Activated CD4-positive, alpha-beta T cell treated with anti-CD3 and anti-CD28 coated beads, Interleukin-2, amount 50 U/mL, for 48 hours (primary cell): ENCODE measurements at places on chromosomes 6 and 20.

DNA sequence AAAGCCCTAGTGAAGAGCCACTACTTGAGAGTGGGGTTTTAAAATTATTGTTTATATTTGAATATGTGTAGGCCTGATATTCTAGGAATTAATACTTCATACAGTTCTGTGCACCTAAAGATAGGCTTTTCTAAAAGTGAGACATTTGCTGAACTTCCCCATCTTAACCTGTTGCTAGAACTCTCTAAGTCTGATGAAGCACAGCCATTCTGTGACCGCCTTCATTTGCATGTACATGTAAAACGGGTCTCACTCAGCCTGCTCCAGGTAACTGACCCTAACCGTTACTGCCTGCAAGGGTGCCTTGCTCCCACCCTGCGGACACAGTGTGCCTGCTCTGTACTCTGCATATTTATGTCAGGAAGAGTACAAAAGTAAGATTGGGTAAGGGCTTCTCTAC is 44.3 kb upstream of the IRF4 start:
- DNase-seq, result no peak

DNA sequence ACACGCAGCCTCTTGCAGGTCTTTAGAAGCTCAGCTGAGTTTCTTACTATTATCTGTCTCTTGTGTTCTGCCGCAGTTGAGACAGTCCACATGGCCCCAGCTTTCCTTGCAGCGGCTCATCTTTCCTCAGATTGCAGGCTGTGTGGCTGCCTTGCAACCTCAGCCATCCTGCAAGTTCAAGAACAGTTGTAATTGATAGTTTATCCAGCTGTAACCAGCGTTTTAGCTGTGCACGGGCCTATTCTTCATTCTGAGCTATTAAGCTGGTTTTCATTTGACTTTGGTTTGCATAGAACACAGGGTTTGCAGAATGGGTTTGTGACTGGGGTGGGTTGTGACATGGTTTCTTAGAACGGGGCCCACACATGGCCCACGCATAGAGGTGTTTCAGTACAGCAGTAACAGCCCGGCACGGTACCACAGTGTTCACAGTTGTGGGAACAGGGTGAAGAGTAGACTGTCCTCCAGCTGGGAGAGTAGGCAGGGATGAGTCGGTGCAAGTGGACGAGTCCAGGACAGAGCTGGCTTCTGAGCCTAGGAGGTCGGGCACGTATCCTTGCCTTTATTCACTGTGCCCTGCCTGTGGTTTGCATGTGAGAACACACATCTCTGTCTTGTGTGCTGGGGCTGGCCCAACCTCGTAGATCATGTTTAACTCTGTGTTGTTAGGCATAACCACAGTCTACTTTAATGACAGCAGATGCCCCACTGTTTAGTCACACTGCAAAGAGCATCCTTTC is 89.2 kb downstream of the RPP40 start:
- no peak for DNase-seq

DNA sequence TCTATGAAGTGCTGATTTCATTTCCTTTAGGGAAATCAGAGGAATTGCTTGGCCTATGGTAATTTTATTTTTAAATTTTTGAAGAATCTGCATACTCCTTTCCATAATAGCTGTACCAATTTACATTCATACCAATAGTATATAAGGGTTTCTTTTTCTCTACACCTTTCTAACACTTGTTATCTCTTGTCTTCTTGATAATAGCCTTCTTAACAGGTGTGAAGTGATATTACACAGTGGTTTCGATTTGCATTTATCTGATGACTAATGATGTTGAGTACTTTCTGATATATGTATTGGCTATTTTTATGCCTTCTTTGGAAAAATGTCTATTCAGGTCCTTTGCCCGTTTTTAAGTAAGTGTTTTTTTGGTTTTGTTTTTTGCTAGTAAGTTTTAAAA is 40.8 kb downstream of the SMAP1 start:
- no peak for DNase-seq

- no peak for DNase-seq
Measured at GRCh38 chr6:15730442-15730841, 67.6 kb upstream of the DTNBP1 start.

DNA sequence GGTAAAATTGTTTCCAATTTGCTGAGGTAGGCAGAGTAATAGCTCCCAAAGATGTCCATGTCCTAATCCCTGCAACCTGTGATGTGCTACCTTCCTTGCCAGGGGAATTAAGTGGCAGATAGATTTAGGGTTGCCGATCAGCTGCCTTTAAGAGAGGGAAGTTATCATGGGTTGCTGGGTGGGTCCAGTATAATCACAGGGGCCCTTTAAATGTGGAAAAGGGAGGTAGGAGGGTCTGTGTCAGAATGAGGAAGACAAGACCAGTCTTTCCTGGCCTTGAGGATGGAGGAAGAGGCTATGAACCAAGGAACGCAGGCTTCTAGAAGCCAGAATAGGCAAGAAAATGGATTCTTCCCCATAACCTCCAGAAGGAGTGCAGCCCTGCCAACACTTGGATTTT is 50.7 kb downstream of the CTCFL start:
- DNase-seq, result no peak

DNA sequence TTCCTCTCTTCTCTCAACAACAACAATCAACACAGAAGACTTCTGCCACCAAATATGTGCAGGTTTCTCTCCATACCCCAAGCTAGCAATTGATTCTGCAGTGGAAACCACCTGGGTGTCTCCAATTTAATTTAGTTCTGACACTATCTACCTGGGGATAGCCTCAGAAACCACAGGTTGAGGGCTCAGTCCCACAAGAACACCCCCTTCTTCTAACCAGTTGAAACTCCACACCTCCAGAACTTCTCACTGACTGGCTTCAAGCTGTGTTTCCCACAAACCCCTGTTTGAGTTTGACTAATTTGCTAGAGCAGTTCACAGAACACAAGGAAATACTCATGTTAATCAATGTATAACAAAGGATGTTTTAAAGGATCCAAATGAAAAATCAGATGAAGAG is 52.5 kb upstream of the SPTLC3 start:
- no peak for DNase-seq

- DNase-seq, result no peak
Measured at GRCh38 chr20:49043000-49043399, 3.1 kb upstream of the CSE1L start.

DNA sequence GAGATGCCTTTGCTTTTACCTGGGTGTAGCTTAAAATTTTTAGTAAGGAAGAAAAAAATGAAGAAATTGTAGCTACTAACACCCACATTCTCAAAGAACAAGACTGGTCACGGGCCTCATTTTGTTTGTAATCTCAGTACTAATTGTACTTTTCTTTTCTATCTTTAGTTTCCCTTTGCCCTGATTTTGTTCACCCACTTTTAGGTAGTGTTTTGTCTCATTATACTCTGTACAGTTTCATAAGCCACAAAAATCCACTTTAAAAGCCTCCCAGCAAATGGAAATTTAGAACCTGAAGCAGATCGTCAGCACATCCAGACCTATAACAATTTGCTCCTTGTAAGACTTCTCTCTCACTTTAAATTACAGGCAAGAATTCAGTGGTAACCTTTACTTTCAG is 43.3 kb downstream of the TP53INP2 start:
- DNase-seq, result no peak

DNA sequence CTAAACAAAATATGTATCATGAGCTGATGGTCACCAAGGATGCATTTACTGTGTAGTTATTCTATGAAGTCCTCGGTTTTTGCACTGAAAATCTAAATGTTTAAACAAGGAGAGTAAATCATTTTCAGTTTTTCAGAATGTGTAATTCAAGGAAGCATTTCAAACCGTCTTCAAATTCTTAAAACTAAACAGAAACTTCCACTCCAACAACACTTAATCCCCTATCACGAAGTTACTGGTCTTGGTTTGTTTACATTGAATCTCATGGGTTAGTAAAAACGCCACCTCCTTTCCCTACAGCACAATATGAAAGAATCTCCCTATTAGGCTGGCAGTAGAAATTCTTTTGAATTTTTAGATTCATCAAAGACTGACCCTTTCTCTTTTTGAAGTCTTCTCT is 192.9 kb downstream of the AIG1 start:
- no peak for DNase-seq

GRCh38 chr6:117908246-117909068 is 1.4 kb downstream of the SLC35F1 start:
- no peak for DNase-seq

DNA sequence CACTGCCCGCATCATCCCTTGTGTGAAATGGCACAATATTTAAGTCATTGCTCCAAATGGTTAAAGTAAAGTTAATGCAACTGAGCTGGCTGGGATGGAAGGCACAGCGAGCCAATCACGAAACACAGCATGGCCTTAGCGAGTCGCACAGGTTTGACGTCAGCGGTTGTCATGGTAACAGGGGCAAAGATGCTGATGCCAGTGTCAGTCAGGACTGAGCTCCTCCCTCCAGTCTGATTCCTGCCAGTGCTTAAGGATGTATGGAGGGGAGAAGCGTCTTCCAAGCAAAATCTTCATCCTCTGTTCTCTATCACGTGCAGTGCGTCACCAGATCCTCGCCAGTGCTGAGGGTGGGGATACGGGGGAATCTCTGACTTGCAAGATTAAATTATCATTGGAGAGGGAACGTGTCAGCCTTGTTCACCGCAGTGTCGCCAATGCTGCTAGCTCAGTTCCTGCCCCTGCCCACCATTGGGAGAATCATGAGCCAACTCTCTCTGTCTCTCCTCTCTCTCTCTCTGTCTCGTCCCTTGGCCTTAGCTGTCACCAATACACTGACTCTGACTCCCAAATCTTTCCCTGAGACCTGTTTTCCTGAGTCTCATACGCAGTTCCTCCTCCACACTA is 24.5 kb downstream of the TSPYL4 start:
- DNase-seq, result peak; percentile 20

DNA sequence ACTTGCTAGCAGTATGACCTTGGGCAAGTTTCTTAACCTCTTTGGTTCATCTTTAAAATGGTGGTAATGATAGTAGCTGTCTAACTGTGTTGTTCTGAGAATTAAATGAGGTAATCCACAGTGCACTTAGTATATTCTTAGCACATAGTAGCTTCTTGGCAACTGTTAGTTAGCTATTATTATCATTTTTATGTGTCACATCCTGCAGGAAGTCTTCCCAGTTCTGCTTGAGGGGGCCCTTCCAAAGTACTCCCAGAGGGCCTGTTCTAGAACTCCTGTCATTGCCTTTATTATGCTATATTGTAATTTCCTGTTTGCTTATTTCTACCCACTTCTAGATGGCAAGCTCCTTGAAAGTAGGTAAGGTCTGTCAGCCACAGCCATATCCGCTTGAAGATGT is 30.6 kb downstream of the ANKS1A start:
- DNase-seq, result no peak

DNA sequence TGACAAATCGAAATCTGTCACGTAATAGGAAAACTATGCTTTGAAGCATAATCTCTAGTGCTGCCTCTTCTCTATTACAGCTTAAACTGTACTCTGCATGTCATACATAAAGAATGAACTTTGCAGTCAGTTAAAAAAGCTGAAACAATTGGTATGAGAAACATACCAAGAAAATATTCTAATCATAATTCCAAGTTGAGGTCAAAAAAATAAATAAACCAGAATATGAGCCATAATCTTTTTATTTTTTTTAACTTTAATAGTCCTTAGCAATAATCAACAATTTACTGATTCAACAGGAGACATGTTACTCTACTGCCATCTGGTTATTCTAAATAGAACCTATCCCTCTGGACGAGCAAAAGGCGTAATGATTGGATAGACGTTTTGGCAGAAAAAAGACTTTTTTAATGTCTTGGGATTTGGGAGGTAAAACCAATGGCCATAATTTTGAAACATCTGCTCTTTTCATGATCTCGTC is 224.4 kb upstream of the FLRT3 start:
- DNase-seq, result no peak

GRCh38 chr6:10658910-10659698 is 35.3 kb downstream of the C6orf52 start:
- DNase-seq, result no peak
